Hepatocyte (in vitro differentiated cells): ENCODE measurements at places on chromosomes 1 and 21. TPM values are rescaled to one million over a fixed set of nuclear protein-coding genes. Genes with fewer than 3 reads are reported as not detected.
A peak's percentile ranks its signal among the peaks of the same experiment; 100 is the strongest.

- H3K4me1 ChIP-seq, result no peaks in the 10 kb centered on the region
- no peak overlapping the region for H3K4me3 ChIP-seq
- H3K27ac ChIP-seq, result no peak overlapping the region
- H3K27me3 ChIP-seq, result no peaks in the 10 kb centered on the region
These were observed 493.0 kb upstream of the ADGRL4 start for GRCh38 chr1:79499541-79499940.

- no peak for DNase-seq
- no peak overlapping the region for H3K4me3 ChIP-seq
- peak overlapping the region; percentile 79 for H3K27ac ChIP-seq
- peaks cover 21% of the 10 kb centered on the region for H3K4me1 ChIP-seq
- H3K36me3 ChIP-seq, result no peaks in the 10 kb centered on the region
These were observed 54.7 kb downstream of the OLFML3 start for GRCh38 chr1:114033961-114034360.

- DNase-seq, result no peak
- no peaks in the 10 kb centered on the region for H3K36me3 ChIP-seq
These were observed 78.1 kb upstream of the B3GALT2 start for GRCh38 chr1:193264313-193265065.

- H3K4me3 ChIP-seq, result no peak overlapping the region
- no peaks in the 10 kb centered on the region for H3K36me3 ChIP-seq
- DNase-seq, result no peak
- no peak overlapping the region for H3K27ac ChIP-seq
- no peaks in the 10 kb centered on the region for H3K4me1 ChIP-seq
- no peaks in the 10 kb centered on the region for H3K27me3 ChIP-seq
These were observed 8.5 kb downstream of the A3GALT2 start for GRCh38 chr1:33312413-33312749.

DNA sequence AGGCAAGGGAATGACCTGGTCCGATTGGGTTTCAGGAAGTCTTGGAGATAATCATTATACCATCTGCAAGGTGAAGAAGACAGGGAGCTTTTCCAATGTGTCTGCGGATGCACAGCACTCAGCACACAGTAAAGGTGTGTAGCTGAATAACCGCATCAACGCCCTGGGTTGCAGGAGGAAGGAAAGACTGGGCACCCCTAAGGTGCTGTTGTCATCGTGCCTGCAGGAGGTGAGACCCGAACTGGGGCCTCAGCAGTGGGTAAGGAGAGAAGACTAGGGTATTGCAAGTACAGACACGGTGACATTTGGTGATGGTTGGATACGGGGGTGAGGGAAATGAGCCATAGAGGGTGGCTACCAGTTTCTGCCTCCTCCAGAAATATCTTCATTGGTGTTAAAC, 1.1 kb upstream of the TRIM62 start:
- no peaks in the 10 kb centered on the region for H3K27me3 ChIP-seq
- no peaks in the 10 kb centered on the region for H3K36me3 ChIP-seq
- H3K4me1 ChIP-seq, result peaks cover 6% of the 10 kb centered on the region
- no peak overlapping the region for H3K4me3 ChIP-seq

DNA sequence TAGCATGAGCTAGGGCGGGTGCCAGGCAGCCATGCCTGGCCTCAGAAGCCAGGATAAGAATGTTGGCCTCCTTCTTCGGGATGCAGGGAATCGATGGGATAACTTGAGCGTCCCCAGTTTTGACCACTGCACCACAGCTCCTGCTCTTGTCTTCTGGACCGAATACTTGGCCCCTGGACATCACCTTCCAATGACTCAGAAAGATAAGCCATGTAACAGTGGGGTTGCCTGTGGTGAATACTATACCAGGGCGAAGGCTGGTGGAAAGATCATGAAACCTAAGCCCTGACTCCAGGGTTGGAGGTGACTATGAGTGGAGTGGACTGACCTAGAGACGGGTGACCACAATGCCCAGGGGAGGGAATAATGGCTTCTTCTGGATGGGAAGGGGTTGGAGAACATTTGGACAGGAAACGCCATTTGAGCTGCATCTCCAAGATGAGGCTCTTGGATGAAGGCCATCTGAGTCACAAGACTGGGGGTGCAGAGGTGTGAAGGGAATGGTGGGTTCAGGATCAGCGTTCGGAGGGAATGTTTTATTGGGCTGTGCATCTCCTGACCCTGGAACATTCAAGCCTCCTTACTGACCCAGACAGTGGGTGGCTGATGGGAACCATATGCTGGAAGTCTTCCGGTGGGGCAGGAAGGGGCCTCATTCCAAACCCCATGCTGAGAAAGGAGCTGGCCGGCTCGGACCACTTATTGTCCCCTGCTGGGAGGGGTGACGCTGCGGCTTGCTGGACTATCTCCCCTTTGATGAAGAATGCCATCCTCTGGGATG, 18.5 kb upstream of the KCNE2 start:
- no peaks in the 10 kb centered on the region for H3K36me3 ChIP-seq
- DNase-seq, result no peak
- H3K4me1 ChIP-seq, result peaks cover 7% of the 10 kb centered on the region
- peak overlapping the region; percentile 35 for H3K27ac ChIP-seq

ZFP69B gene
- 3.2 and 5.0 TPM in 2 replicates for total RNA-seq
